ENCODE measurements at places on chromosomes 16 and 17.

DNA sequence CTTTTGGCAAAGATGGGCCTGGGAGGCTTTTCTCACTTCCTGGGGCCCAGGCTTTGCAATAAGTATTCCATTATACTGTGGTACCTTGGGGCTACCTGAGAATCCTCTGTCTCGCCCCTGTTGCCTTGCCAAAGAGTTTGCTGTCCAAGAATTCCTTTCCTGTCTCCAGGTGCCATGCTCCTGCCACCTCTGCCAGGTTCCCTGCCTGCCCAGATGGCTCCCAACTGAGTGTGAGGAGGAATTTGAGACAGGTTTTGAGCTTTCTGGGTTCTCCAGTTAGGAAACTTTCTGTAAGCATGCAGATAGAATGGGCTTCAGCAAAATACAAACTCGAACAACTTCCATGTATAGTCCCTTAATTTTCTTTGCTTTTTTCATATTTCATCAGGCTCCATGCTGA is 5.8 kb downstream of the MAPT start:
- DNase-seq, result no peak

GRCh38 chr17:44779211-44780025 is 20.6 kb downstream of the ADAM11 start:
- peak; percentile 73 for DNase-seq

DNA sequence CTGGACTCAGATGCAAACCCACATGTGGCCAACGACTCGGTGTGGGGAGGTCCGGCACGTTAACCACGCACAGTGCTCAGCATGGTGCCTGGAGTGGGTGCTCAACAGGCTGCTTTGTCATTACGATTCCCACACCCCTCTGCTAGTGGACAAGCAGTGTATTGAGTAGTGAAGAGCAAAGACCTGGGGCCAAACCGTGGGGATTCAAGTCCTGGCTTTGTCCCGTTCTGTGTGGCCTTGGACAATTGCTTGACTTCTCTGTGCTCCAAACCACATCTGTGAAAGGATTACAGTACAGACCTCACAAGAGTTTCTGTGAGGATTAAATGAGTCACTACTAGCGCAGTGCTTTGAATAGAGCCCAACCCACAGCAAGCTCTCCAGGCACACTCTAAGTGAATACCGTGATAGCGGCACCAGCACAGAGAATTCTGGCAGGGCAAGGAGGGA is 33.8 kb downstream of the TRPV2 start:
- no peak for DNase-seq

DNA sequence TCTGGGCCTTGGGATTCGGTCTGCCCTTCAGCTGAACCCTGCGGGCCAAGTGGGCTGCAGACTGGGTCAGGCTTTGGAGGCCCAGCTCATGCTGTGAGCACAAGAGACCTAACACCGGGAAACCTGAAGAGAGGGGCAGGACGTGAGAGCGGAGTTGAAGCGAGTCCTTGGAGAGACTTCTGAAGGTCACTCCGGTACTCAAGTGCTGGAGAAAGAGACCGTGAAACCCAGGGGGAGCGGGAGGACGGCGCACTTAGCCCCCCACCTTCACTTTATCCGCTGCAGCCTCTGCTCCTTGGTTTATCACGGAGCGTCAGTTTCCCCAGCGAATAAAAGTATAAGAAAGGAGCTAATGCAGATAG is 361 bp downstream of the UQCRC2 start:
- no peak for DNase-seq

- no peak for DNase-seq
These were observed 191.5 kb downstream of the FTO start for GRCh38 chr16:53895433-53895832.

DNA sequence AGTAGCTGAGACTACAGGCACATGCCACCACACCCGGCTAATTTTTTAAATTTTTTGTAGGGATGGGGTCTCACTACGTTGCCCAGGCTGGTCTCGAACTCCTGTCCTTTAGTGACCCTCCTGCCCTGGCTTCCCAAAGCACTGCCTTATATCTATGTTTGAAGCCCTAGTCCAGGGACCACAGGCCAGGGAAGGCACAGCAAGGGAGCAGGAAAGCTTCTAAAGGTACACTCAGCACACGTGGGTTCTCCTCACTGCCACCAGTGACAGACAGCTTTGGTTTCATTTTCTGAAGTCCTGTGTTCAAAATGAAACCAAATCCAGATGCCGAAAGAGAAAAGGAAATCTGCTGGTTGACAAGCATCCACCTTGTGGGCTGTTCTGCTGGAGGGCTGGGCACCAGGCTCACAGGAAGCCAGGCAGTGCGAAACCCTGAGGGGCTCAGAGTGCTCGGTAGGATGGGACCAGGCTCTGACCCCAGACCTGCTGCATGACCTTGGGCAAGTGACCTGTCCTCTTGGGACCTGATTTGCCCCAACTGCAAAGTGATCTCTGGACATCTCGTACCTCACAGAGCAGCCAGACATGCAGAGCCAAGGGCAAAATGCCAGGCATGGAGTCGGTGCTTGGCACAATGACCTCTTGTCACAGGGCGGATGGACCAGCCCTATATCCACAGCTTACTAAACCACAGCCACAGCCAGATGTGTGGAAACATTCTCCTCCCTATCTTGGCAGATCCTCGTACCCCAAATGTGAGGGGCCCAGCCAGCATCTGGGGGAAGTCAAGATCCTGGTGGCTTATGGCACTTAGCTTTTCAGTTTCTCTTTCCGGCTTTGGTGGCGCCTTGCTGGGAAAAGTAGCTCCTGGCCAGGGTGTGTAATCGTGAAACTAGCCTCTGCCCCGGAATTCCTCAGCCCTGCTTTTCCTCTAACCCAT is 2.8 kb upstream of the SOCS1 start:
- peak; percentile 46 for DNase-seq

DNA sequence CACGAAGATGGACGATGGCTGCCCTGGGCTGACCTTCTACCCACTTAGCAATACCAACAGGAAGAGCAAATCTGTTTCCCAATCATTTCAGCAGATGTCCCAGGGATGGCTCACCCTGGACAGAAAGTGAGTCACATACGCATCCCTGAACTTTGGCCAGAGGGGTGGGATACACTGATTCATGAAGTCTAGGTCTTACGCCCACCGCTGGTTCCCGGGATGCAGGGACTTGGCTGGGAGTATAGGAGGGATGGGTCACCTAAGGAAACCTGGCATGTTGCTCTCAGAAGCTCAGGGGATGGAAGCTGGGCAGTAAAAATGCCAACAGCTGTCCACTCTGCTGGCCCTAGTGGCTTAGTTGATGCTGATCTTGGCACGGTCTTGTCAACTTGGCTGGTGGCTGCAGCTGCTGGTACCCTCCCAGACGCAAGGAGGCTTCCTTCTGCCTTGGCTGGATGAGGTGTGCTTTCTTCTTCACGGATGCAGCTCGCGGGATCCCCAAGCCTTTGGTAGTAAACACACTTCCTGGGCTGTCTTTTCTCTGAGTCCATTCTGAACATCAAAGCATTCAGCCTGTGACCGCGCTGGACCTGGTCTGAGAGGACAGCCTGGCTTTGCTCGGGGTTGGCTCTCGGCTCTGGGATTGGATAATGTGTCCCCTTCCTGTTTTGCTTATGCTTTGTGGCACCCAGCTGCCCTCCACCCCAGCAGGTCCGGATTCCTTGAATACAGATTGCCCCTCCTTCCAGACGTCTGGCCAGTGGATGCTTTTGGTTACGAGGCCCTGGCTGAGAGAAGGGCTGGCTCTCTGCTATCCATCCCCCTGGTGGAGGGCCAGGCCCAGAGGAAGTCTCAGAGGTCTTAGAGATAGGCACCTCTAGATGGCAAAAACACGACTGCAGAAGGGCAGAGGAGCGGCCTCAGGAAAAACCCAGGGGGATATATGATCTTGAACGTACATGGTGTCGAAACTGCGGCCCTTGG is 71.5 kb downstream of the RAP1GAP2 start:
- DNase-seq, result no peak

- no peak for DNase-seq
These were observed 7.6 kb upstream of the PKMYT1 start for GRCh38 chr16:2987833-2988232.

- no peak for DNase-seq
These were observed 7.4 kb downstream of the ZNF689 start for GRCh38 chr16:30602616-30603277.

GRCh38 chr16:76297941-76298340 is 20.7 kb downstream of the CNTNAP4 start:
- no peak for DNase-seq

DNA sequence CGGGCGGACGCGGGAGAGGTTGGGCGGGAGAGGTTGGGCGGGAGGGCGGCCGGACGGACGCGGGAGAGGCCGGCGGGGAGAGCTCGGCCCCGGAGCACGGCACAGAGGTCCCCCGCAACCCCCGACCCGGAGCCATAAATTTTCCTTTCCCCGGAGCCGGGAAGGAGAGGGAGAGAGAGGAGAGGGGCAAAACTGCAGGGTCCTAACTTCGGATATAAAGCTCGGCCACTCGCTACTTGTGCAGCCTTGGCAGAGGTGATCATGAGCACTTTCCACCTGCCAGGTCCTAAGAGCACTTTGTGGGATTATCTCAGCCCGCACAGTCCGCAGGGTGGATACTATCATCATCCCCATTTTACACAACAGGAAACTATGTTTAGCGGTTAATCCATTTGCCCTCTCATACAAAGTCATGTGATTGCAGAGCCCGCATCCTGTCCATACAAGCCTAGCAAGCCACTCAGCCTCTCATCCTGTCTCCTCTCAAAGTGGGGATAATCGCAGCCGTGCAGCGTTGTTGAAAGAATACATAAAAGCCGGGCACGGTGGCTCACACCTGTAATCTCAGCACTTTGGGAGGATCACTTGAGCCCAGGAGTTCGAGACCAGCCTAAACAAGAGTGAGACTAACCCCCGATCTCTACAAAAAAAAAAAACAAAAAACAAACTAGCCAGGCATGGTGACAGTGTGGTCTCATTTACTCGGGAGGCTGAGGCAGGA is 780 bp upstream of the DCAKD start:
- DNase-seq, result peak; percentile 39

GRCh38 chr16:46583036-46583435 is 38.1 kb downstream of the SHCBP1 start:
- no peak for DNase-seq

- DNase-seq, result no peak
These were observed 29.3 kb downstream of the GOSR1 start for GRCh38 chr17:30506481-30506880.

DNA sequence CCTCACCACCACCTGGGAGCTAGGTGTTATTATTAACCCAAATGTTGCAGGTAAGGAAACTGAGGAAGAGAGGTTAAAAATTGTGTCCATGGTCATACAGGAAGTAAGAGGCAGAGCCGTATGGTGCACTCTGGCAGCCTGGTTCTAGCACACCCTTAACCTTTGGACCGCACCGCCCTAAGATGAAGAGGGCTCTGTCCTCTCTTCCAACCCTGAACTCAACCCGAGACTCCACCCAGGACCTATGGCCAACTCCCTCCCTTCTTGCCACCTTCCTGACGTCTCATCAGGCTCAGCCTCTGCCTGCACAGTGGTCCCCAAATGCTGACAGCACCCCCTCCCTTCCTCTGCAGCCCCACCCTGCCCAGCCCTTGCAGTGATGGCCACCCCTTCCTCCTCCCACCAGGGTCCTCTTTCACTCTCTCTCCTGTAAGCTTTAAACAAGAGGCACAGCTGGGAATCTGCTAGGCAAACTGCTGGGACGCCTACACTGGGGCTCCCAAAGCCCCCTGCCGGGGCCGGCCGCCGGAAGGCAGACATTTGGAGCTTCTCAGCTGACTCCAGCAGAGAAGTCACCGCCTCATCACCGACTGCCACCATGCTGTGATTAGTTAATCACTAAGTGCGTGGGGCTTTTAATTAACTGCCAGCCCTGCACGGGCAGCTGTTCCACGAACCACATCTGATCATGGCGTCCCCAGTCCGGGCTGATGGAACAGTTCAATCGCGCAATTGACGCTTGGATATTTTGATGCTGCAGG is 16.7 kb upstream of the C16orf78 start:
- no peak for DNase-seq

- no peak for DNase-seq
These were observed 393.1 kb downstream of the CNTNAP4 start for GRCh38 chr16:76670125-76670857.

DNA sequence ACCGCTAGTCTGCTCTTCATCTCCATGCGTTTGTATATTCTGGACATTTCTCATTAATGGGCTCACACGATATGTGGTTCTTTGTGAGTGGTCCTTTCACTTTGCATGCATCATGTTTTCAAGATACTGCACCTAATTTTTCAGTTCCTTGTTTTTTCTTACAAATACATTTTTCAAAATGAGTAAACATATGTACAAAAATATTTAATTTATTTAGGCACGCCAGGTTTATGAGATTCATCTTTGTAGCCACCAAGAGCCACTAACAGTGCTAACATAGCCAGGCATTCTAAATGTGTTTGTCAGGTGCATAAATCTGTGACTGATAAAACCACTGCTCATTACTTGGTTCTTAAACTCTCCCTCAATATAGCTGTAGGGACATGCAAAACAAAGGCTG is 375.3 kb downstream of the WWOX start:
- no peak for DNase-seq

- no peak for DNase-seq
These were observed 7.3 kb downstream of the CYGB start for GRCh38 chr17:76530095-76530723.

GRCh38 chr17:16878084-16878483 is 93.8 kb downstream of the TNFRSF13B start:
- no peak for DNase-seq

- DNase-seq, result no peak
These were observed 5.4 kb downstream of the LRRC75A start for GRCh38 chr17:16486373-16487250.

- DNase-seq, result no peak
These were observed 10.0 kb upstream of the SRRM2 start for GRCh38 chr16:2742323-2743006.

GRCh38 chr16:80720804-80721371 is 83.5 kb downstream of the CDYL2 start:
- DNase-seq, result no peak

DNA sequence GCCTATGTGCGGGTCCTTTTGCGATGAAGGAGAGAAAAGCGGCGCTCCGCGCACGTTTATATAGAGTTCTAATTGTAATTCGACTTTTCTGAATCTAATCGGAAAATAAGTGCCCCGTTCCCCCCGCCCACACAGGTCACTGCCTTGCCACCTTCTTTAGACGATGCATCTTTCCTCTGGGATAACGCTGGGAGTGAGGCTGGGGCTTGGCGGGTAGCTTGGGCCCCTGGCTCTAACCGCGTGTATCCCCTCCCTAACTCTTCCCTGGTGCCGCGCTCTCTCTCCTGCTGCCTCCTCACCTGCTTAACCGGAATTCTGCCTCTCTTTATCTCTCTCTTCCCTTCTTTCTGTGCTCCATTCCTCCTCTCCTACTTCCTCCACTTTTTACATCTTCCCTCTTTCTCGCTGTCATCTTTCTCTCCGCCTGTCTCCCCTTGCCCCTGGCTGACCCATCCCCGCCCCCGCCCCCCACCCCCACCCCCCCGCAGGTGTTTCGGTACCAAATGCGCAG is 2.6 kb downstream of the LHX1 start:
- no peak for DNase-seq

GRCh38 chr17:29165800-29166506 is 14.2 kb downstream of the MYO18A start:
- no peak for DNase-seq

DNA sequence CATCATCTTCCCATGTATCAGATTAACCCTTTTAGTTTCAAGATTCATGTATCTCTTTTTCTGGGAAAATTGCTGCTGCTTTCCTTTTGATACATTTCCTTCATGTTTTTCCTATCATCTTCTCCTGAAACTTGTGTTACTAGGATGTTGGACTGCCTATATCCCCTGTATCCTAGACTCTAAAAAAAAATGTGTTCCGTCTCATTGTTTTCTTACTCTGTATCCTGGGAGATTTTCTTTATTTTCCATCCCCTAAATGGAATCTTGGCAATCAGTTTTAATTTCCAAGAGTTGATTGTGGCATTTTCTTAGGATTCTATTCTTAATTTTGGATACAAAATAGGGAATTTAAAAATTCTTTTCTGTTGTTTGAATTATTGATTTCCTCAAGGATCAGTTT is 36.8 kb downstream of the MAP2K4 start:
- DNase-seq, result no peak

Measured in CD4-positive, alpha-beta T cell (primary cell).